ENCODE measurements at places on chromosomes 7 and 10.

DNA sequence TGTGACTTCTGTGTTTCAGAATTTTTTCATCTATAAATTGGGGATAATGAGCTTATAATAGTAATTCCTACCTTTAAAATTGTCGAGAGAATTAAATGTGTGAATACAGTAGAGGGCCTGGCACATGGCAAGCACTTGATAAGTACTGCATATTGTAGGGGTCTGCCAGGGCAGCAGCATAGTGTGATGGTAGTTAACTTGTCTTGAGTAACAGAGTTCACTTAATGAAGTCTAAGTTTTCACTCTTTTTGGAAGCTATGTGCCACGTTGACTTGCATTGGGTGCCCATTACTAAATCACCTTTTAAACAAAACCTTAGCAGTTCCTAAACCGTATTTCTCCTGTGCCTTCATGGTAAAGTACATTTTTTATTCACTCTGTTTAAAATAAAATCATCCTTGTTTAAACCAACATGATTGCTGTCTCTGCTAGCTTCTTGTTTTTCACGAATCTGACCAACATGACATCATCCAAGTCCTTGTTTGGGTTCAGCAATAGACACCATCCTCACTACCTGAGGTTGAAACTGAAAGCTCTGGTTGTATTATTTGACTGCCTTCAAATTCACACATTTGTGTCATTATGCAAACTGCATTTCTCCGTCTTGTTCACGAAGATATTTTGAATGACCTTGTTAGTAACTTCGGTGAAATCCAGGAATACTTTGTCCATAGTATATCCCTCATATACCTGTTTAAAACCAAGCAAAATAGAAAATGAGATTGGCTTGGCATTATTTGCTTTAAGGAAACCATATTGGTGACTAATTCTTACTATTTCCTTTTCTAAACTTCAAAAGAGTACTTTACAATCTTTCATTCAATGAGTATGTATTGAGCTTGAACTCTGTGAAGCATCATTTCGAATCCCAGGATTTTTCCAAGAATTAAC is 340.2 kb downstream of the SUGCT start:
- no peak for DNase-seq

- DNase-seq = no peak
Observed at GRCh38 chr7:156152390-156152789, 340.1 kb upstream of the SHH start.

DNA sequence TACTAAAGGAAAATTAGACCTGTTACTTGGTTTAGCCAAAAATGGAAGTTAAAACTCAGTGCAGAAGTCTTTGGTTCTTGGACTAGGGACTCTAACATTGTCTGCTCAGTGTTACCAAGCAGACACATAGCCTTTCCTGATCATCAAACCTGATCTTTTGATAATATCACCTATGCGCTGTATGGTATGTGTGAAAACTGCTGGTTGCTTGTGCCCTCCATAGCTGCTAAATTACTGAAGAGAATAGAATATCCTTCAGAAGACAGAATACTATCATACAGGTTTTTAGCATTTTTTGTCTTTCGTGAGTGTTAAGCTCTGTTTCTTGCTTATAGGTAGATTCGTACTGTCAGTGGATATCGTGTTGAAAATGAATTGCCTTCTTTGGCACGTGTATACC is 68.7 kb downstream of the ST7 start:
- DNase-seq = no peak

GRCh38 chr10:72334196-72334824 is 20.4 kb downstream of the DNAJB12 start:
- no peak for DNase-seq

DNA sequence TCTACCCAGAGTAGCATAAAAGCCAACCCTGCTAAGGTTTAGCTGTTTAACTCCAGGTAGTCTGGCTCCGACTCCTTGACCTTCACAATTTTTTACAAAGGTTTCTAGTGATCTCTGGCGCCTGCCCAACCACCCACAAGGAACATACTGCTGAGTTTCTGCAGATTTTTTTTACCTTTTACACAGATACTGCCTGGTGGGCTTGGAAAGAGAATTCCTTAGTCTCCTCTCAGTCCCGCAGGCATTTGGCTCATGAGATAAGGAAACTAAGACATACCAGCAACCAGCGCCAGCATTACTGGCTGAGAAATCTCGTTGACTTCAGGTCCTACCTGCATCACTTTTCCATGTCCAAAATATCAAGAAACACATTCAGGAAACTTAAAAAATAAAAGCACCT is 51.1 kb upstream of the LYZL1 start:
- DNase-seq = no peak

- no peak for DNase-seq
Observed at GRCh38 chr7:117164620-117165019, 158.2 kb downstream of the WNT2 start.

DNA sequence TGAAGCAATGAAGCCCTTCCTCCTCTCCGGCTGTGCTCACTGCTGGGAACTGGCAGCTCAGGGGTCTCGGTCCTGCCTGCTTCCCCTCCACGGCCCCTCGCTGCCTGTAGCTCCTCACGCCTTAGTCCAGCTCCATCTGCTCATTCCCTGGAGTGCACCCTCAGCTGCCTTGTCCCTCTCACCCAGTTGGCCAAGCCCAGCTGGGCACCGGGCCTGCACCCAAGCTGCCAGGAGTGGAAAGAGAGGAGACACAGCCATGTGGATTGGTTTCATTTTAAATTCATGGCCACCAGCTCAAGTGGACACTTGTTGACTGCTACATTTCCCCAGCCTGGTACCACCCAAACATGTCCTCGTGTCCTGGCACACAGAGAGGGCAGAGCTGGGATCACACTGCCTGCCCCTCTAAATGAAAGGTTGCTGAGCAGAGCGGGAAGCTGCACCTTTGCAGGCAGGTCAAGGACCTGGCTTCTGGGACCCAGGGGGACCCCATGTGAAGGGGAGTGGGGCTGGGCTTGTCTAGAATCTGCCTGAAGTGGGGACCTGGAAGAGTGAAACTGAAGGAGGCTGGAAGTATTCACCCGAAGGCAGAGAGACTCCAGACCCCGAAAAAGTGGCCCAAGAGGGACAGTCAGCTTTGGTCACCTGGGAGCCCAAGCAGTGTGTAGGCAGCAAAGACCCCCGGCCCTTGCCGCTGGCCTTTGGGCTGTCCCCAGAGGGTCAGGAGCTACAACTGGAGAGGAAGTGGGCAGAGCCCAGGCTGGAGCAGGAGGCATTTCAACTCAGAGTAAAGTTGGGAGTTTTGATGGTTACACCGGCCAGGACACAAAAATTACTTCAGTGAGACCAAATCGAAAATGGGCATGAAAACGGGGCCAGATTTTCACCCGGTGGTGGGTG is 15.0 kb upstream of the BNIP3 start:
- DNase-seq = no peak

DNA sequence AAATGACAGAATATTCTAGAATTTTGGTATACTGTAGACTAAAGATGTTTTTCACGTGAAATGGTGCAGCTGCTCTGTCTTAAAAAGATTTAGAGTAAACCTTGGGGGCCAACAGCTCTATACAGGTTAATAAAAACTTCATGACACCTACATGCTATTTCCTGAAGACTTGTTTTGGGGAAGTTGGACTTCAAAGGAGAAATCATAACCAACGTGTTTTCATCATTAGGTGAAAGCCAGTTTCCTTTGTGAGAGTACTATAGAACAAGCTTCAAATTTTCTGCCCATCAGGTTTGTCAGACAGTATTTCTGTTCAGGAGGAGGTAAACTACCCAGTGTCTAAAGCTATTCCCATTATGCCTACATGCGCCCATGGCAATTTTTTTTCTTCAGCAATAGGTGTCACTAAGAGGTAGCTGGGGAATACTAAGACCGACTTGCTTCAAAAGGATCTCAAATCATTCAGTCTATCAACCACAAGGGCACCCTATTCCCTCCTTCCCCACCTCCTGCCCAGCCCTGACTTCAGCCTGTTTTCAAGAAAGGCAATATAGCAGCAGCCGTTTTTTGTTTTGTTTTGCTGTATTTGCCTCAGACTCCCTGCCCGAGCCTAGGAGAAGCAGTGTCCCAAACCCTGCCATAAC is 237.3 kb upstream of the SP8 start:
- no peak for DNase-seq

DNA sequence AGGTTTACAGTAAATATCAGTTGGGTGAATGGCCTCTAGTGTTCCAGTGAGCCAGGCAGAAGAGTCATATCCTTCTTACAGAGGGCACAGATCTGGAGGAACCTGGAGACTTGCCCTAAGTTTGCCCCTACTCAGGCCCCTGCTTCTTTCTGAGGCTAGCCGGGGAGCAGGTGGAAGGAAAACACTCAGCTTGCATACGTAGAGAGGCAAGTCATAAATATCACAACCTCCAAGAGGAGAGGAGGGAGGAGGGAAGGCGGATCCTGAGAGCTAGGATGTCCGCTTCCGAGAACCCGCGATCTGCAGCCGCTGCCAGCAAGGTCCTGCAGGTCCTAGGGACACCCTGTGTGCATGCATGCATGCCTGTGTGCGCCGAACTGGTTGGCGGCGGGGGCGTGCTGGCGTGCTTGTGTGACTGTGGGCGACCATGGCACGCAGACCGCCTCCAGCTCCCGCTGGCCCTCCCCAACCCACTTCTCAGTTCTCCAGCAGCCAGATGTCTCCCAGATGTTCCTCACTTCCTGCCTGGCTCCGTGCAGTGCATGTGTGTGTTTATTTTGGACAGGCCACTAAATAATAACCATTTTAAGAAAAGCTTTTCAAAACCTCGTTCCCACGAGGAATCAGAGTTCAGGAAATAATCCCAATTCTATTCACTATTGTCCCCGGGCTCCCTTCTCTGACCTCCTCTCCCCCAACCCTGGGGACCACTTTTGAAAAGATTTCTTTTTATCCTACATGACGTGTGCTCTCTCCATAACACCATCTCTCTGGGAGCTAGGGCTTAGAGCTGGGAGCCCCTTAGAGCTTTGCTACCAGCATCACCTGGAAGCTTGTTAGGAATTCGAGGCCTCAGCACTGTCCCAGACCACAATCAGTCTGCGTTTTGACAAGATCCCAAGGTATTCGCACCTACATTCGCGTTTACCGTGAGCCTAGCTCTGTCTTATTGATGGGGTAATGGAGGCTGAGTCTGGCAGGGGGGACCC is 32.4 kb downstream of the UNC5B start:
- no peak for DNase-seq

GRCh38 chr10:33109788-33110469 is 151.9 kb upstream of the ITGB1 start:
- no peak for DNase-seq

- DNase-seq = no peak
Observed at GRCh38 chr10:69416695-69417094, at the start of gene TACR2. Gene TACR2 (minus strand): TSS chr10:69416918. CDS start chr10:69416323, 595 bp downstream.

DNA sequence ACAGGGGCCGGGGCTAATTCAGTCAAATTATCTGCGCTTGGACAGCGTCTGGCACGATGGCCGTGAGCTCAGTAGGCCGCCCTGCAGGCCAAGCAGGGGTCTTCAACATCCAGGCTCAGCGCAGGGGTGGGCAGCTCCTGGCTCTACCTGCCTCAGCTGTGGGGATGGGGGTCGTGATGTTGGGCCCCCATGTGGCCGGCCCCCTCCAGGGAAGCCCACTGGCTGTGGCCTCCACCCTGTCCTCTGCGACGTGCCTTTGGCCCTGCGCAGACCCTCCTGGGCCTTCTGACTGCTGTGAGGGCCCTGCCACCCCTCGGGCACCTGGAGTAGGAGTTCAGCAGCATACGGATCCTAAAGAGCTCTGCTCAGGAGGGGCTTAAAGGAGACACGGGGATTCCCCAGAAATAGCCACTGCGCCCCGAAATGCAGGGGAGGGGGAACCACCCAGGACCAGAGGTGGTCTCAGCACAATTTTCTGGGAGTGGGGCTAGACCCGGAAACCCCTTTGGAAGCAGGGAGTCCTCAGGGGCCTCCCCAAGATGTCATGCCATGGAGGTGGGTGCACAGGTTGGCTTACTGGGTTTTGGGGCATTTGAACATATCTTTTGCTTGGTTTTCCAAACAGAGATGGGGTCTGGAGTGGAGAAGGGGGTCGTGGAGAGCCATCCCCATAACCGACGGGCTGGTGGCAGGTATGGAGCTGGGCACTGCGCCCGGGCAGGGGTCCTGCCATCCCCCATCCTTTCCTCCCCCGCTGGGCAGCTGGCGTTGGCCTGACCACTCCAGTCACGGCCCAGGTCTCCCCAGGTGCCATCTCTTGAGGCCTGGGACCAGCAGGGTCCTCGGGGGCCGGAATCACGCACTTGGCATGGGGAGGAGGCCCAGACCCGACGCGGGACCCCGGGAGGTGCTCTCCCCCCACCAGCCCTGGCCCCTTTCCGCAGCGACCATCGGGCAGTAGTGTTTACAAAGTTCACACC is 4.0 kb upstream of the ADAP1 start:
- DNase-seq = no peak

DNA sequence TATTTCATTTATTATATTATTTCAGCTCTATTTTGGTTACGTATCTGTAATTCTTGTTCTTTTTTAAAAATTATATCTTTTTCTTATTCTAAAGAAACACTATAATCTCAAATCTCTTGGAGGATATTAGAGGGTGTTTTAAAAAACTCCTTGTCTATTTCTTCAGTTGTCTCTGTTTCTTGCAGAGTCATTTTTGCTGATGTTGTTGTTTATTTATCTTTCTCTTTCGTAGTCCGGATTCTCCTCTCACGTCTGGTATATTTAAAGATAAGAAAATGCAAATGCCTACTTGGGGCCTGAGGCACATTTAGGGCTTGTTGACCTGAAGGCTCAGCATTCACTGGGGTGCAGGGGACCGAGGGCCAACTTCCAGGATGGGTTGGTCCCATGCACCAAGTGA is 181.2 kb upstream of the CTBP2 start:
- no peak for DNase-seq

GRCh38 chr7:93146472-93147141 is 1.6 kb downstream of the SAMD9L start:
- no peak for DNase-seq

DNA sequence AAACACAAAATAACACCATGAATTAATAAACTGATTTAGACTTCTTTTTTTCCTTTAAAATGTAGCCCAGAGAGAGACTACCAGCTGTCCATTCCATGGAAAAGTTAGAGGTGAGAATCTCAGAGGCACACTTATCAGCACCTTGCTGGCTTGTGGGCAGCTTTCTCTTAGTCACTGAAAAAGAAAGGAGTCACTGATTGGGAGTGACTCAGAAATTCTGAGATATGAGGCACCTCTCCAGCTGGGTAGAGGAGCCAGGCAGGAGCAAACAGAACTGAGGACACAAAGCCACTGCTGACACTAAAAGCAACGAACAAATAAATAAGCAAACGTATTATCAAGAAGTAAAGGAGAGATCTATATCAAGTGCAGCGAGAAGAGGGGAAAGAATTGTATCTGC is 310.6 kb downstream of the PARD3 start:
- no peak for DNase-seq

DNA sequence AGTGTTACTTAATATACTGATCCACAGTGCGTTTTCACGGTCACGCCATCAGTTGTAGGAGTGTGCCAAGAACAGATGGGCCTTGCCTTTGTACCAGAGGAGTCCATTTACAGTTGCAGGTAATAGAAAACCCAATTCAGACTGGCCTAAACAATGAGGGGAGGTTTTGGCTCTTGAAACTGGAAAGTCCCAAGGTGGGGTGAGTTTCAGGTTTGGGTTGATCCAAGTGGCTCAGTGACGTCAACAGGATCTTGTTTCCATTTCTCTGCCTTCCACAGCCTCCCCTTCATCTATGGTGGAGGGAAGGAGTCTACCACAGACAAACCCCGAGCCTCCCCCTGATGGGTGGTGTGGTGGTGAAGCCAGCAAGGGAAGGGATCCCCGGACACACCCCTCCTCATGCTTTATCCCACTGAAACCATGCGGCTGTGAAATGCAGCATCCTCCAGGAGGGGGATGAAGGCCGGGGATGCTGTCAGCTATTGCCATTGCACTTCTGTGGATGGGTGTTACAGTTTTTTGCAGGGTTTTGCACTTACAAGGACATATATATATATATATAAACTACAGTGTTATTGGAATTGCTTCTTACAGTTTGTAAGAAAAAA is 14.8 kb upstream of the SH2D4B start:
- DNase-seq = no peak

- DNase-seq = no peak
Observed at GRCh38 chr7:2990949-2991470, 52.7 kb downstream of the CARD11 start.

Data from stimulated activated CD8-positive, alpha-beta memory T cell treated with anti-CD3 and anti-CD28 coated beads, Interleukin-4, amount 100 ng/mL, for 1 hour (primary cell).